LoVo (cell line): ENCODE measurements at places on chromosomes 6 and 20.

- DNase-seq: no peak
These were observed 47.3 kb downstream of the ITCH start for GRCh38 chr20:34410336-34410735.

DNA sequence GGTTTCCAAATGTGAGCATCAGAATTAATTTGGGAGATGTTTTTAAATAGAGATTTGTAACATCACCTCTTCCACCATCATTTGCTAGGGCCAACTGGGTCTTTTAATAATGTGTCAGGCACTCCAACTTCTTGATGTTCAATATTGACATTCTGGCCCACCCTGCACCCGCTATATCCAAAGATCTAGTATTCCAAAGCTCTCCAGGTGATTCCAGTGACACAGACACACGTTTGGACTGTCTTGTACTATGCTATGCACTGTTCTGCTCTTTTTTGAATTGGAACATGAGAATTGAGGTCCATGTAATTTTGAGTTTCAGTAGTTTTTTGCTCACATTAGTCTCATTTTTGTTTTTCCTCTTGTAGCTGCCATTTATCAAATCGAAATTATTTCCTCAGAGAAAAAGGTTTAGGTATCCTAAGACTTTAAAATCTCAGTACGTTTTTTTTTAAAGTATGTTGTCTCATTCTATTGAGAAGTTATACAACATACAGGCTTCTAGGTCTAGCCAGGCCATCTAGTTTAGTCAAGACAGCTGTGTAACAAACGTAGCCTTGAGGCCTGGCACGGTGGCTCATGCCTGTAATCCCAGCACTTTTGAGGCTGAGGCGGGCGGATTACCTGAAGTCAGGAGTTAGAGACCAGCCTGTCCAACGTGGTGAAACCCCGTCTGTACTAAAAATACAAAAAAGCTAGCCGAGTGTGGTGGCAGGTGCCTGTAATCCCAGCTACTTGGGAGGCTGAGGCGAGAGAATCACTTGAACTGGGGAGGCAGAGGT, 3.1 kb downstream of the BICRAL start:
- DNase-seq: no peak

- no peak for DNase-seq
These were observed 121.3 kb downstream of the JPH2 start for GRCh38 chr20:44065401-44066340.

DNA sequence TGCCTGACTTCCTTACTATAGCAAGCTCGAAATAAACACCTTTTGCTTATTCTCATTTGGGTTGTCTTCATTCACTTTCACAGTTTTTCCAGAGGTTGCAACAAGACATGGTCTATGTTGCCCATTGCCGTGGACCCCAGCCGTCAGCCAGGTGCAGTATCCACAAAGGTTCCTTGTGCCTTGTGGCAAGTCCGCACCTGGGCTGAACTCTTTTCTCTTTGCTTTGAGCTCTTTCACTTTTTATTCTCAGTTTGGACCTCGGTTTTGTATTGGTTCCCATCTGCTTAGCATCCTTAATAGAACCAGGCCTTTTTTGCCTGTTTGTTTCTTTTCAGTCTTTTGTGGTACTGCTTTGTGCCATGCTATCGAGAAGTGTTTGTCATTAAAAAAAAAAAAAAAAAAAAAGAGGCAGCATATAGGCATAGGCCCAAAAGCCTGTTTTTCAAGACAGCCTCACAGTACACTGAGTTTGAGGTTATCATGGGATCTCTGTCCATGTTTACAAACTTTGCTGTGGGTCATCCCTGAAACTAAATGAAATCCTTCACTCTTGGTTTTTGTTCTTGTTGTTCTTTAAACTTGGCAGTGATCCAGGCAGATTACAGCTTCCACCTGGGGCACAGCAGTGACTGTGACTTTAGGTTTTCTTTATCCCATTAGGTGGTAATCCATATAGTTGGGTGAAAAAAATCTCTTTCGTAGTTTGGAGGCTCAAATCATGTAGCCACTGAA, 33.3 kb downstream of the GSTA3 start:
- no peak for DNase-seq

DNA sequence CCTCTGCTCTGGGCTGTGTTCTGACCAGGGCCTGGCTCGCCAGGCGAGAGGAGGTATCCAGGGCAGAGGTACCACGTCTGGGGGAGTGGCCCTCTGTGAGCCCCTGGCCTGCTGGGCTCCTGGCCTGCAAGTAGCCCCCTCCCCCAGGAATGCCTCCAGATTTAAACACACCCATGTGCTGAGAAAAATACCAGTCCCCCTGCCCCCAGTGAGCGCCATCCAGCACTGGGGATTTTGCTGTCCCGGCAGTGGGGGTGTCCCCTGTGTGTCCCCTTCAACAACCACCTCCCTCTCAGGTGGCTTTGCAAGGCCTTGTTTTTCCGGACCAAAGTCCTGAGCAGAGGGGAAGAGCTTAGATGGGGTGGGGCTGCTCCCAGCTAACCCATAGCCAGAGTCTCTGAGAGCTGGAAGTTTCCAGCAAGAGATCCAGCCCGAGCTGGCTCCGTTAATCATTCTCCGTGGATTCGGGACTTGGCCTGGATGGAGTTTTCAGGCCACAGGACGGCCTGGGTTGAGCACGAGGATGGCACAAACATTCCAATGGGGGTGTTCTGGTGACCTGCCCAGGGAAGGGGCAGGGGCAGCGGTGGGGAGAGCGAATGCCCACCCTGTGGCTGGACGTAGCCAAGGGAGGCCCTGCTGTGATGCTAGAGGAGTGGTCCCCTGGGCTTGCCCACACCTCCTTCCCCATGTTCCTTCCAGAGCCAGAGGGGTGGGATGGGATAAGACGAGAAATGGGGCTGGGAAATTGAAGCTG, 29.0 kb downstream of the PCK1 start:
- DNase-seq: no peak

GRCh38 chr20:19741924-19742323, 16.1 kb upstream of the RIN2 start:
- DNase-seq: no peak
